ENCODE measurements at places on chromosomes 2 and 18. TPM values are rescaled to one million over a fixed set of nuclear protein-coding genes. Genes with fewer than 3 reads are reported as not detected.

DNA sequence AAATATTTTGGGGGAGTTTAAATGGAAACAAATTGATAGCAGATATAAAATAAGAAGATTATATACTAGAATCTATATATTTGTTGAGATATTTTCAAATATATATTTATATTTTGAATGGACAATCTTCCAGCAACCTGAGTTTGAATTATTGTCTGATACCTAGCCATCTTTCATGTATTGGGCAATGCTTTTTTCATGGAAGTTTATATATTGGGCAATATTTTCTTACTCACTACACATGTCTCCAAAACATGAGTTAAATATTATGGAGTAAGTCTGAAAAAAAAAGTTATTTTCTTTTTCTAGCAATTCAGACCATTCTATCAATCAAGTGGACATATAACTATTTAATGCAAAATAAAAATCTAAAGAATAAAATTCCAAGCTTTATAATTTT is 295.2 kb downstream of the NYAP2 start:
- no peak for DNase-seq

The ZAP70 gene
- polyA plus RNA-seq, result 149 TPM

The HOXD4 gene
- not detected for polyA plus RNA-seq

- DNase-seq, result no peak
Measured at GRCh38 chr18:3985020-3985419, 470.1 kb downstream of the DLGAP1 start.

The PDE1A gene
- not detected for polyA plus RNA-seq

DNA sequence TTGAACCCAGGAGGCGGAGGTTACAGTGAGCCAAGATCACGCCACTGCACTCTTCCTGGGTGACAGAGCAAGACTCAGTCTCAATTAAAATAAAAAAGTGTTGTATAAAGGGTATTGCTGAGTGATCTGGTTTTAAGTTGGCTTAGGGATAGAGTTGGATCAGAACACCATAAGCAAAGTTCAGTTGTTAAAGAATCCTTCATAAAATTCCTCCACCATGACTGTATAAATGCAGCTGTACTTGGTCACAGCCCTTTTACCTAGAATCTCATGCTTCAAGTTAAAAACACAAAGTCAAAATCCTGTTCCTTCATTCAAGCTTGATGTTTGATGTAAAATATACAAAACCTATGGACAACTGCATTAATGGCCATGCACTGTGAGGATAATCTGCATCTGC is 33.4 kb upstream of the PNO1 start:
- no peak for DNase-seq

- DNase-seq, result no peak
Measured at GRCh38 chr2:151575338-151575737, 158.9 kb downstream of the NEB start.

GRCh38 chr18:79604913-79605880 is 74.4 kb upstream of the CTDP1 start:
- DNase-seq, result no peak

DNA sequence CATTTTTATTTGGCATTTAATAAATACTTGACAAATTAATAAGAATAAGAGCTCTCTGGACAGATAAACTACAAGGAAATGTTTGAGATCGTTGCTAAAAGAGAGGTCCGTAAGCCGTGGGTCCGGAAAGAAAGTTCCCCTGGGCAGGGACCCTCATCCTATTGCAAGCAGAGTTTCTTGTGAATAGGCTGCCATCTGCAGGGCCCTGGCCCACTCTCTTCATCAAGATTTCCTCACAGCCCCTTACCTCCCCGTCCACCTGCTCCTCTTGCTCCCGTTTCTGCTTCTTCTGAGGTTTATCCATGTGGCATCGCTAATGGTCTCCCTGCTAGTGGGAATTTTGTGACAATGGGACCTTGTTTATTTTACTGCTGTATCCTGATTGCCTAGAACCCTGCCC is 30.1 kb upstream of the MC5R start:
- DNase-seq, result no peak

The CRYBA2 gene
- not detected for polyA plus RNA-seq

DNA sequence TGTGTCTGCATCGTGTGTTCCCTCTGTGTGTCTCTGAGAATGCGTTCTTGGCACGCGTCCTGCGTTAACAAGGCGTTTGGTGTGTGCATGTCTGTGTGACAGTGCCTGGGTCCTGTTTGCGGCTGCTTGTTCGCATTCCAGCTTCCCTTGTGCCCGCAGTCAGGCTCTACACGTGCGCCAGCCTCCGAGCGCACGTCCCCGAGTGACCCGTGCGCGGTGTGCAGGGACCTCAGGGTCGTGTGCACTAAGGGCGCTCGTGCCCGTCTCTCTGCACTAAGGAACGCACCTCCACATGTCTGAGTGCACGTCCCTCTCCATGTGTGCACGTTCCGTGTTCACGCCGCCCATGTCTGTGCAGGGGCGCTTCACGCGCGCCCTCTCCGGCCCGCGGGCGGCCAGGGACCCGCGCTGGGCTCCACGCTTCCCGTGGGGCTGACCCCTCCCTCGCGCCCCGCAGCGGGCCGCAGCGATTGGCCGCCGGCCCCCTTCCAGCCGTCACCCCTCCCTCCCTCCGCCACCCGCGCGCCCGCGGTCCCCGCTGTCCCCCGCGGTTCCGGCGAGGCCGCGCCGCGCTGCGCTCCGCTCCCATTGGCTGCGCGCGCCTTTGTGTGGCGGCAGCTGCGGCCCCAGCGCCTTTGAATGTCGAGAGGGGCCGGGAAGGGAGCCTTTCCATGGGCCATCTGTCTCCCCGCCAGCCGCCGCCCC is 229.4 kb downstream of the HAUS1 start:
- no peak for DNase-seq

The OST4 gene
- polyA plus RNA-seq, result 916 TPM

DNA sequence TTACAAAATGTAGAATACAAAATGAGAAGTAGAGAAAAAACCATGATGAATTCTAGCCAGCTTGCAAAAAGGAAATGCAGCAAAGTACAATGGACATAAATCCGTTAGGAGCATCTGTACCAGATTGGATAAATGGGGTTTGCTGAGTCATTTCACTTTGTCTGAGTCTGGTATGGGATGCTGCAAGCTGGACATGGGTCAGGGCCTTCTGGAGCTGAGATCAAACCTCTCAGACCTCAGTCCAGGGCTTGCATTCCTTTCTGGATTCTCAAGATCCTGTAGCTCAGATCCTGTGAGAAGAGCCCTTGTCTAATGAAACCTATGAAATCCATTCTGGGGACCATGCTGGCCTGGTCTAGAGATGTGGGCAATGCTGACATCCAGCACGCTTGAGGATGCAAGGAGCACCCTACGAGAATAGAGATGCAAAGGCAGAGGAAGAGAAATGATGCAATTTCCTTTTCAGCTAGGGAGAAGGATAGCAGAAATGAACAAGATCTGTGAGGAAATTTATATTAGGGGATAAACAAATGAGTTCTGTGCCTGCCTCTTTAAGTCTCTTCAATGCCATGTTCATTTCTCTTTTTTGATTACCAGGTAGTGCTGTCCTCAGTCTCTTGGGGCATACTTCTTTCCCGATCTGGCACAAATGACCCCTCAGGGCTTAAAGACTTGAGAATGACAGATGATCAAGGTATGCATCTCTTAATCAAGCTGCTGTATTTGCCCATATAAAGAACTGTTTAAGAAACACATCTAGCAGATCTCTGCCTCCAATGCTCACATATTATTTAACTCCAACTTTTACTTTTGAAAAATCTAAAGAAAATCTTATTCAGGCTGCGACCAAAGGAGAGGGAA is 230.4 kb downstream of the MEIS1 start:
- DNase-seq, result no peak

- DNase-seq, result no peak
Measured at GRCh38 chr2:235055891-235056516, 104.2 kb downstream of the SH3BP4 start.

The CHRND gene
- polyA plus RNA-seq, result not detected

GRCh38 chr2:210288408-210288807 is 26.6 kb downstream of the MYL1 start:
- DNase-seq, result no peak

The RAB6C gene
- not detected for polyA plus RNA-seq

- no peak for DNase-seq
Measured at GRCh38 chr2:64780041-64780440, 126.3 kb upstream of the SERTAD2 start.

- no peak for DNase-seq
Measured at GRCh38 chr18:13536578-13536977, 189.8 kb downstream of the FAM210A start.

GRCh38 chr2:223020971-223021675 is 30.9 kb upstream of the KCNE4 start:
- DNase-seq, result no peak

- DNase-seq, result no peak
Measured at GRCh38 chr2:55840460-55840859, 83.1 kb downstream of the EFEMP1 start.

DNA sequence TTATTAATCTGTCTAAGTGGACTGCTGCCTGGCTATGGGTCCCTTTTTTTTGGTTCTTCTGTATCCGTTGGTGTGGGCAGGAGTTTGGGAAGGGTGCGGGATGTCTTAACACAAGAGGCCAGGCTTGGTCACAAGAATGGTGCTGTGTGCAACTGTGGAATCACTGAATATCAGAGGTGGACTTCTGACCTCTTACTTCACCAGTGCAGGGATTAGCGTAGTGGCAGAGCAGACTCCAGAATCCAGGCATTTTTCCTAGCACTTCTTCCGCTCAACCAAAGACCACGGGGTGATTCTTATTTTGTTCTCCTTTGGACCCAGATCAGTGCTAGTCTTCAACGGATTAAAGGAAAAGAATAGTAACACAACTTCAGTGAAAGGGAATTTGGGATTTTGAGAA is 254.3 kb upstream of the TNP1 start:
- no peak for DNase-seq

The MAPK4 gene
- polyA plus RNA-seq, result not detected

The ACVR1 gene
- 2.6 TPM for polyA plus RNA-seq

DNA sequence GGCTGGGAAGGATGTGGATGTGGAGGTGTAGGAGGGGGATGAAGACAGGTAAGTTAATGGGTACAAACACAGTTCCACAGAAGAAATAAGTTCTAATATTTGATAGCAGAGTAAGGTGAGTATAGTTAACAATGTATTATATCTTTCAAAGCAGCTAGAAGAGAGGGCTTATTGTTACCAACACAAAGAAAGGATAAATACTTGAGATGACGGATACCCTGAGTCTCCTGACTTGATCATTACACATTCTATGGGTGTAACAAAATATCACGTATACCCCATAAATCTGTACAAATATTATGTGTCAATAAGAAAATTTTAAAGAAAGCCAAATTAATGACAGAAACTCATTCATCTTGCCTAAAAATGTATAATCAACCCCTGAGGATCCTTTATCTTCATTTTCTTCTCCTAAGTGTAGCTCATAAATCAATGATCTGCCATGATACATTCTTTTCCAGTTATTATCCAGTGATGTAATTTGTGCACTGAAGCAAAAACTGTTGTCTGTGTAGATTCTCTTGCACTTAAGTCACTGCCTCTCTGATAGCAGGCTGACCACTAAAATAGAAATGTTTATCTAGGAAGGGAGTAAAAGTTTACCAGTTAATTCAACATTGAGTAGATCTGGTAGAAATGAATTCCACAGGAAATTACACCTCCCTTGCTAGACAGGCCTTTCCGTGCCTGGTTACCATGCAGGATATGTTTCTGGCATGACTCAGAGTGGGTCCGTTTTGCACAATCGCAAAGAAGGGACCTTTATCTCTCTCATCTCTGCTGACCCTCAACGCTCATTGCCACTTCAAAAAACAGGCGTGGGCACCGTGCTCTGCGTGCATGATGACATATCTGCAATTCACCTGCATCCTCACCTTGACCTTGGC is 249.7 kb upstream of the NCKAP5 start:
- no peak for DNase-seq

DNA sequence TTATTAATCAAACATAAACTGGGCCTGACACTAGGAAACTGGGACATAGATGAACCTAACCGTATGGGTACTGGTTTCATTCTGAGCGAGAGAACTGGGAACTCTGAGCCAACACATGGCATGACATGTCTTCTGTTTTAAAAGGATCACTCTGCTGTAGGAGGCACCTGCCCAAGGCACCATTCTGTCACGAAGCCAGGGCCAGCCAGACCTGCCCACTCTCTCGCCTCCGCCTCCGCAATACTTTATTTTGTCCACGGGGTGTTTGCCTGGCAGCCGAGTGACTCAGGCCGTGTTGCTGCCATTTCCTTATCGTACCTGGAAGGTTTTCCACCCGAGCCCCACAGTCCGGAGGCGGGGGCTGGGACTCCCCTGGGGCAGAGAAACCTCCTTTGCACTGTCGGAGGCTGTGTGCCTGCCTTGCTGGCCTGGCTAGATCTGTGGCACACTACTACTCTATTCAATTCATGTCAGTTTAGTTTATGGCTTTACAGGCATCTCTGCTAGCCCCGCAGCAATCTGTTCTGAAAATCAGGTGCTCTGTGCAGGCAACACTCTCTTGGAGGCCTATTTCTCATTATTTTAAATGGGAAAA is 120.4 kb upstream of the ACKR3 start:
- DNase-seq, result no peak

DNA sequence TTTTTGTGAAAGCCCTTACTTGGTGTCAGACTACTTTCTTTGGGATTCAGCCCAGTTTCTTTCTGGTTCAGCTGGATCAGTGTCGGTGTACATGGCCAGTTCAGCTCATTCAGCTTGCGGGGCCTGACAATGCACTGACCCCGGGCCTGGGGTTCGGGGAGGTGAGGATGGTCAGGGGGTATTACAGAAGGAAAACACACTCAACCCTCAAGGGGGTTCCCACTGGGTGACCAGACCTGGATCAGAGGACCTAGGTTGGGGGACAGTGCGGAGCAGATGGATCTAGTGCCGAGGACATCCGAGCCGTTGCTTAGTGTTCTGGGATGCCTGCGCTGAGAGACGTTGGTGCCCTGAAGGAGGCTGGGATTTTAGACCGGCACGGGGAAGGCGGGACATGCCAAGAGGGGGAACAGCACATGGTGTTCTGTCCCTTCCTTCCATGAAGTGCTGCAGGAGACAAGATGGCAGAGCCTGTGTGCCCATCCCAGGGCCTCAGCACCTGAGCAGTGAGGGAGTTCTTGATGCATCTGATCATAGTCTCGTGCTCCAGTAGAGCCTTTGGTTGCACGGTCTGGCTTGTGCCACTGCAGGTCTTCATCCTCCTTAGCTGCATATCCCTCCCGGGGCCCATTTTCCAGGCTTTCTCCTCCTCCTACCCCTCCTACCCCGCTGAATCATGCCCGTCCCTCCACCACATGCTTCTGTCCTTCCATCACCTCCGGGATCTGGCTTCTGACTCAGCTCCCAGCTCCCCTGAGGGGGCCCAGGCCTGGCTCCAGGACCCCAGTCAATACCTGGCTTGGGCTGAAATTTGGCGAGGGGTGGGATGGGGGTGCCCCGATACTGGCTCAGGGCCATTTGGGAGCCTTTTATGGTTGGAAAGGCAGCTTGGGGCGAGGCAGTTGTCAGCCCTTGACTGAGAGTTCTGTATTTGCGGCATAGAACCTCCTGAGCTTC is 18.0 kb downstream of the SPEG start:
- no peak for DNase-seq

The GATA6 gene
- polyA plus RNA-seq, result 0.03 TPM

- no peak for DNase-seq
Measured at GRCh38 chr2:217906798-217907197, 96.0 kb downstream of the TNS1 start.

The CFAP65 gene
- not detected for polyA plus RNA-seq

The ADAM23 gene
- polyA plus RNA-seq, result 0.10 TPM

GRCh38 chr18:8517276-8517675 is 92.0 kb upstream of the RAB12 start:
- no peak for DNase-seq

The B3GNT7 gene
- 0.06 TPM for polyA plus RNA-seq

All from naive thymus-derived CD8-positive, alpha-beta T cell (primary cell).